HuH-7 (cell line): ENCODE measurements at places on chromosomes 2 and 18.

DNA sequence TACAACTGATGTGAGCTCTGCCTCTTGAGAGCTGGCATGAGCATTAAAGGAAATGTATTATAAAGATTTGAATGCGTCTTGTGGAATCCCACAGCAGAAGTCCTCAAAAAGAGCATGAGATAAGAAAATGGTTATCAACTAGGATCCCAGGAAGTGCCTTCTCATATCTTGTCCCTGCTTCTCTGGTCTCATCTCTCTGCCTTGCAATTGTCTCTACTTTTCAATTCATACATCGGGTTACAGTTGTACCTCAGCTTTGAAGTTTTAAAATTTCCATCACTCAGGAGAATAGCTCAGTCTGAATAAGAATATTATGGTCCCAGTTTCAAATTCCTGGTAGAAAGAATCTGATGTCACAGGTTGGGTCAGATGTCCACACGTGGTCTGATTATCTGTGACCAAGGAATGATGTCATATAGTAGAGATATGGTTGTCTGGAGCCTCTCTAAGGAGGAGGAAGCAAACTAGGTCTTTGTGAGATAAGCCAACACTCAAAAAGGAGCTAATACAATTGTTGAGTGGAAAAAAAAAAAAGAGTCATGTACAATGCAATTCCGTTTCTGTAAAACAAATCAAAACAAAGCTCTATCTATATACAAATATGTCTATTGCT lies 21.7 kb upstream of the CCDC88A start:
- no peak for DNase-seq

DNA sequence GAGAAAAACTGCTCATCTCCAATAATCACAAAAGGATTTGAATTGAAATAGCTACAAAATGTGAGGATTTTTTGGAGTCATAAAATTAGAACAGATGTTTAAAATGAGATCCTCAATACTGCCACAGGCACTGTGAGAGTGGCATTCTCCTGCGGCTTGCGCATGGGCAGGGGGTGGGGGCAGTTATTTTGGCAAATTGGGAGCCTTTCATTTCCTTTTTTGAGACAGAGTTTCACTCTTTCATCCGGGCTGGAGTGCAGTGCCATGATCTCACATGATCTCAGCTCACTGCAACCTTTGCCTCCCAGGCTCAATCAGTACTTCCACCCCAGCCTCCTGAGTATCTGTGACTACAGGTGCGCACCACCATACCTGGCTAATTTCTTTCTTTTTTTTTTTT lies 42.4 kb downstream of the POMC start:
- DNase-seq = no peak

DNA sequence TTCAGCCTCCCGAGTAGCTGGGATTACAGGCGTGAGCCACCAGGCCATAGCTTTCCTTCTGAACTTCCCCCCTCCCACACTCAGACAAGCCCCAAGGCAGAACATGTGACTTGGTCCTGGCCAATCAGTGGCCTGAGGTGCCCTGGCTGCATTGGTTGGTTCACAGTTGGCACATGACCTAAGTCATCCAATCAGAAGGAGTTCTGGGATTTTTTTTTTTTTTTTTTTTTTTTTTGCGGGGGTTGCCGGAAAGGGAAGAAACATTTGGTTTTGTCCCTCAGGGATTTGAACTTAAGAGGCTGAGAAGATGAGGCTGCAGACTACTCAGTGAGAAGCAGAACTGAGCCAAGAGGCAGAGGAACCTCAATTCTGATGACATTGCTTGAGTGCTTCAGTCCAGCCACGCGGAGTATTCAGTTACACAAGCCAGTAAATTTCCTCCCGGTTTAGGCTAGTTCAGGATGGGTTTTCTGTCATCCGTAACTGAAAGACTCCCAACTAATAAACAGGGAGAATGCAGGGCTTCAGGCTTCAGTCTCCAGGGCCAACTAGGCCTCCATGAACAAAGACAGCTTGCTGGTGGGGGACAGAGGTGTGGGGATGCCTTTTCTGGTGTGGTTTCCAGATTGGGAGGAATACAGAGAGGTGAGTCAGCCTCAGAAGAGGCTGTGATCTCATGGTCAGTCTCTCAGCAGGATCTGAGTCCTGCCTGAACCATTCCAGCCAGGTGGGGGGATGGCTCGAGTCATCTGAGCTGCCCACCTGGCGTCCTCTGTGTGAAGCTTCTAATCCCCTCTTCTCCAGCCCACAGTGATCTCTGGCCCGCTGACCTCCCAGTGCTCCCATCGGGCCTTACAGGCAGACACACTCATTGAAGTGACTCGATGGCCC lies 9.2 kb downstream of the PTMA start:
- DNase-seq = no peak

DNA sequence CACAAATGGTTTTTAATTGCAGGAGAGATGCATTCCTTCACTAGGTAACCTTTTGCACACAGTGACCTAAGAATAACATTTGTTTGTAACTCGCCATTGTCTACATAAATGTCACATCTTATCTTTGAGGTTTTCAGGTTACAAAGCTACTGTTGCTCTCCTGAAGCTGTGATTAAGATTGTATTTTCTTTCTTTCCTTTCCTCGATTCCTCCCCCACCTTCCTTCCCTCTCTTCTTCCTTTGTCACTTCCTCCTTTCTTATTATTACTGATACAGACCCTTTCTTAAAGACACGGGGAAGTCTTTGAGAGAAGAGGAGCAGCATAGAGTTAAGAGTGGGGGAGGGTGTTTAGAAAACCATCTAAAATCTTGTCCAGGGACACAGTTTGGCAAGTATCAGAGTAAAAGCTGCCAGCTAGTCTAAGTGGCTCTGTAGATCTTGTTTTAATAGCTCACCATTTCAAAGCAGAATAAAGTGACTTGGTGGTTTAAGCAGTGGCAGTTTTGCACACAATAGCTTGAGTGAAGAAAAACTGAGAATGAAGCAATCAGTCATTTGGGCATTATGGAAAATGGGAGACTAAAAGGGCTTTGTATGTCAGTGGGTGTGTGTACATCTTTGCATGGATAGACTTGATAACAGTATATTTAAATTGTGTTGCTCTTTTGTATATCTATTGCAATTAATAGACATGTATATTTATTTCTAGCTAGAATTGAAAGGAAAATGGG lies 10.9 kb downstream of the CERS6 start:
- DNase-seq = no peak

GRCh38 chr2:22494156-22494555 lies 890.8 kb upstream of the KLHL29 start:
- no peak for DNase-seq

DNA sequence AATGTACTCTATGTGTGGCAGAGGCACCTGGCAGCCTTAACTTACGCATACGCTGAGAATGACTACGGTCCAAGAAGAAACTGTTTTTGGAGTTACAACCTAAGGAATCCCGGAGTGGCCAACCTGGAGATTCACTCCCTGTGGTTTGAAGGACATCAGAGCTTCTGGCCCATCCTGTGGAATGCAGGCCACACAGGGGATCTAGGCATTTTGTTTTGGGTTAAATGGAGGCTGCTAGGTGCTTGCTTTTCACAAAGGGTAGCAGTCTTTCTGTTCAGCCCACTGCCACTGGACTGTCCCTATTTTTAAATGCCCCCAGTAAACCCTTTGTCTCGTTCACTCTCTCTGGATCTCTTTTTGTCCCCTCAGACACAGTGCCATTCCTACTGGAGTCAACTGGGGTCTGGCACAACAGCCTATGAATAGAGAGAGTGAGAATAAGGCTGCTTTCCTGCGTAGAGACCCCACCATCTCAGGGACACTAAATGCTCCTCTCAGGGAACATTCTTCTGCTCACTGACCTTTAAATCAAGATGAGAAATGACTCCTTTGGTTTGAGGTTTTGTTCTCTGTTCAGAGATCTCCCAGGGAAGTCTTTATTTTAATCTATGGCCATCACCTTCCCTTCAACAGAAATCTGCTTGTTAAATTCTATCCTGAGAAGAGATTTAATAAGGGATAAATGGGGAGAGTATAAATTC lies 124.9 kb downstream of the B3GNT2 start:
- DNase-seq = no peak

GRCh38 chr2:10481666-10482157 lies 33.6 kb upstream of the ODC1 start:
- DNase-seq = no peak

- no peak for DNase-seq
These were observed 891.8 kb downstream of the DSC3 start for GRCh38 chr18:30150586-30151250.
